DMS79 treated with DMSO at 0.1 percent for 48 hours (cell line): ENCODE measurements at places on chromosomes 11 and 22.
A peak's percentile ranks its signal among the peaks of the same experiment; 100 is the strongest.

DNA sequence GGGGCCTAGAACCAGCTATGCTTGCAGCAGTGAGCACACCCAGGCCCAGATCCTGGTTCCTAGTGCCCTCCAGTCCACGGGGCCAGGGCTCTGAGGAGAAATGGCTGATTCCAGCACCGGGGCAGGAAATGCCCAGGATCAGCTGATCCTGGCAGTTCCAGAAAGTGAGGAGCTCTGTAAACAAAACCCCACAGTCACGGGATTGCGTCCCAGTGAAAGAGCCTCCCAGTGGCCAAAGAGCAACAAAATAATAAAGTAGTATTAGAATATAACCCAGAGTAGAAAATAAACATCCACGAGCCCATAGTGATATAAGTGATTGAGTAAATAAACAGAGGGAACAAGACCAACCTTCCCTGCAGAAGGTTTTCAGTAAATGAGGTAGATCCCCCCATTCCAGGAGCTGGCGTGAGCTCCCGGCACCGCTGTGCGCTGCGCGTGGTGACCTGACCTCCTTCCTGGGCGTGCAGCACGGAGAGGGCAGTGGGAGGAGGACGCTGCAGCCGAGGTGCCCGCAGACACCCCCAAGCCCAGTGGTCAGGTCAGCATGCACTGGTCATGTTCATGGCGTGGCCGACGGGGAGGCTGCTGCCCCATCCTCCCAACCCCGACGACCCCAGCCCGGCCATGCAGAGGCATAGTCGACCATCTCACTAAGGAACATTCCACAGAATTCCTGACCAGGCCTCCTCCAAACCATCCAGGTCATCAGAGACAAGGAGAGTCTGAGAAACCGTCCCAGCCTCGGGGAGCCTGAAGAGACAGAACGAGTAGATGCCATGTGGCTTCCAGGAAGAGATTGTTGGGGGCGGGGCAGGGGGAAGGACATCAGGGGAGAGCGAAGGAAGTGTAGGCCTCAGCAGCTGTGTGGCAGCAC, 19.8 kb downstream of the PTDSS2 start:
- no peak for DNase-seq

DNA sequence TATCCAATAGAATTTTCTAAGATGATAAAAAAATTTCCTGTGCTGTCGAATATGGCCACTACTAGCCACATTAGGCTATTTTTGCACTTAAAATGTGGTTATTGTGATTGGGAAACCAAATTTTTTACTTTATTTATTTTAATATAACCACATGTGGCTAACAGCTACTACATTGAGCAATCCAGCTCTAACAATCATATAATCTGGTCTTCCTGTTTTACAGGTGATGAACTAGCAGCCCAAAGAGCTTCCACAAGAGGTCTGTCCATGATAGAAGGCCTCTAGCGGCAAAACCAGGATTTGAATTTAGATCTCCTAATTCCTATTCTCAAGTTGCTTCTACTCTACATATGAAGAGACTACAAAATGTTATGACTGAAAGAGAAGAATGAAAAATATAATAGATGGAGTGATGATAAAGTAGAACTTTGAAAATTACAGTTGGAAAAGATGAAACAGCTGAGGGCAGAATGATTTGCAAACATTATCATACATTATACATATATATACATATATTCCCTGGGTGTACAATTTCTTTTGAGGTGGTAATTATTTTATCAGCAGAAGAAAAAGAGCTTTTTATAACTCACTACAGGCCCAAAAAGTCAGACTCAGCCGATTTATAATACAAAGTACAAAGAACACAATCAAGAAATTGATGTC, 363.5 kb upstream of the PITPNB start:
- DNase-seq, result no peak

DNA sequence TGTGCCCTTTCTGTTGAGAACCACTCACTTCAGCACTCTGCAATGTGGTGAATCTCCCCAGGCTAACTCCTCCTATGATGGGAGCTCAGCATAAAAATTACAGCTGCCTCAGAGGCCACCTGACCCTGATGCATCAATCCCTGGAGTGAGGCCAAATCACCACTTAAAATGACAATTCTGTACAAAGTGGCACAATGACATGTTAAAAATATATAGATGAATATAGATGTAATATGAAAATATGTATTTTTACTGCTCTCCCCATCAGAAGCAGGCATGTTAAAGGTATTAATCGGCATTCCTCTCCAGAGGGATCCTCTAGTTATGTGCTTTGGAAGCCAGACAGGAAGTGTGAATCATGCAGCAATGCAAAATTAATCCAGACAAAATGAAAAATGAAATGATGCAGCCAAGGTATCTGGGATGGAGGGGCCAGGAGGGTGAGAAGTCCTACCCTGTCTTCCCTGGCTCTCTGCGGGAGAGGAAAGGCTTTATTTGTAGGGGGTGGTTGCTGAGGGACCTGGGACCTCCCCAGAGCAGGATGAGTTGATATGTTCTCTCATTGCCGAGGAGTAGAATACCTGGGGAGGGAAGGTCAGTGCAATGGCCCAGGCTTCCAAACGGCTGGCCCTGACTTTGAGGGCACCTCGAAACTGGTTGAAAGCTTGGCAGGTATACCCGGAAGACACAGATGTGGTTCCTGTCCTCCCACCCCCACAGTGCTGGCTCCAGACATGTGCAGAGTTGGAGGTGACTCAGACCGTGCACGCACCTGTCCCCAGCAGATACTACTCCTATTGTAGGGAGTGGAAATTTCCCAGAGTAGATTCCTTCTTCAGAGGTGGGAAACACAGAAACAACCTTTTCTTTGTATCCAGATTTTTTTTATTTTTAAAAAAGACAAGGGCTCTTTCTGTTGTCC, 347.9 kb upstream of the NCAM1 start:
- DNase-seq, result peak; percentile 63

- DNase-seq, result peak; percentile 28
These were observed 70.7 kb upstream of the E2F8 start for GRCh38 chr11:19311308-19312030.

GRCh38 chr11:89443361-89444322, 47.5 kb downstream of the NOX4 start:
- no peak for DNase-seq

DNA sequence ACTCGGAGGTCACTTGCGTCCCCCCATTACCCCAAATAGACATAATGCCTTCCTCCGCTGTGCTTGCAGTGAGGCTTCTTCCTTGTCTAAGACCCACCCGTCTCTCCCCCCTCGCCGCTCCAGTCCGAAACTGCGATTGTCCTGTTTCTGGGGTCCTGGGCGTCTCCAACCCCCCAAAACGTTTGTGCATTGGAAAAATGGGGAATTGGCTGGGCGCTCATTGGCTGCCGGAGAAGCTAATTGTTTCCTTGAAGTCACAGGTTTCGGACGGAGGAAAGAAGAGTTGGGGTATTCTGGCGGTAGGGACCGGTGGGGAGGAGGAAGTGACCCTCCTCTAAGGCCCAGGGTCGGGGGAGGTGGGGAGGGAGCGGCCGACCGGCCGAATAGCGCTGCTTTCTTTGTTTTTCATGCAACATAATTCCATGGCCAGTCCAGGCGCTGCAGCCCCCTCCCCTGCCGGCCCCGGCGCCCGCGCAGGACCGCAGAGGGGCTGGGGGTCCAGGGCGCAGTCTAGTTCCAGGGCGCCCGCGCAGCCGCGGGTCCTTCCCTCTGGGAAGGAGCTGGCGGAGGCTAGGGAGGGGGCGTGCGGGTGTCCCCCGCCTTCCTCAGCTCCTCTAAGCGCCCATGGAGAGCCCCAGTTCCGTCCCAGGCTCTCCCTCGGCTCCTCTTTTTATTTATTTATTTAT, 12.7 kb upstream of the CPT1A start:
- no peak for DNase-seq

DNA sequence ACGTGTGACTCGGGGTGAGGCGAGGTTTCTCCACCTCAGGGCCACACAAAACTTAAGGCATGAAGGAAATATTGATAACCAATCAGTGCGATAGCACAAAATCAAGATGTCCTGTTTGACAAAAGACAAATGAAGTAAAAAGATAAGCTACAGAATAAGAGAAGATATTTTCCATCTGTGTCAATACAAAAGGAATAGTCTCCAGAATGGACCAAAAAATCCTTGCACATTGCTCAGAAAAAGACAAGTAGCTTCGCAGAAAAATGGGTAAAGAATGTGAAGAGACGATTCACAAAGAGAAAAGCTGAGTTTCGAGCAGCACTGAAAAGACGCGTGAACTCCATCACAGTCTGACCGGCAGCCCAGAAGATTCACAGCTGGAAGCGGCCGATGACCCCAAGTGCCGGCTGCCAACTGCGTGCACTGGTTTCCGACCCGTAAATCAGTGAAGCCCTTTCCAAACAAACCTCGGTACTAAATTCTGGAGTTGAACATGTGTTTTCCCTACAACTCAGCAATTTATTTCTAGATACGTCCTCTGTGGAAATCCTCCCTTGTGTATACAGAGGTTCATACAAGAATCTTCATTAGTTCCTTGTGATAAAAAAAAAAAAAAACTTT, 308.4 kb downstream of the BRD1 start:
- DNase-seq, result no peak

DNA sequence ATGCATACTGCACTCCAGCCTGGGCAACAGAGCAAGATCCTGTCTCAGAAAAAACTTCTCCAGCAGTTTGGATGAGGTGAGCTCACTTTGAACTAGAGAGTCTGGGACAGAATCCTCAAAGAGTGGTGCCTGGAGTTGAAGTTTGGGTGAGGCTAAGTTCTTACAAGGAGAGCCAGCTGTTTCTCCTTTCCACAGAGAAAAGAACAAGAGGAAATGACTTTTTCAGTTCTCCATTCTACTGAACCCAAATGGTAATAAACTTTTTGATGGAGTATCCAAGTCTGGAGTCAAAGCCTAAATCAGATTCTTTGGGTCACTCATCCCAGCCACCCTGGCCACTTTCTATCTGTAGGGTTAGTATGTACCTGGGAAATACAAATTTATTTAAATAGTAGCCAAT, 102.7 kb downstream of the TRAF6 start:
- no peak for DNase-seq

DNA sequence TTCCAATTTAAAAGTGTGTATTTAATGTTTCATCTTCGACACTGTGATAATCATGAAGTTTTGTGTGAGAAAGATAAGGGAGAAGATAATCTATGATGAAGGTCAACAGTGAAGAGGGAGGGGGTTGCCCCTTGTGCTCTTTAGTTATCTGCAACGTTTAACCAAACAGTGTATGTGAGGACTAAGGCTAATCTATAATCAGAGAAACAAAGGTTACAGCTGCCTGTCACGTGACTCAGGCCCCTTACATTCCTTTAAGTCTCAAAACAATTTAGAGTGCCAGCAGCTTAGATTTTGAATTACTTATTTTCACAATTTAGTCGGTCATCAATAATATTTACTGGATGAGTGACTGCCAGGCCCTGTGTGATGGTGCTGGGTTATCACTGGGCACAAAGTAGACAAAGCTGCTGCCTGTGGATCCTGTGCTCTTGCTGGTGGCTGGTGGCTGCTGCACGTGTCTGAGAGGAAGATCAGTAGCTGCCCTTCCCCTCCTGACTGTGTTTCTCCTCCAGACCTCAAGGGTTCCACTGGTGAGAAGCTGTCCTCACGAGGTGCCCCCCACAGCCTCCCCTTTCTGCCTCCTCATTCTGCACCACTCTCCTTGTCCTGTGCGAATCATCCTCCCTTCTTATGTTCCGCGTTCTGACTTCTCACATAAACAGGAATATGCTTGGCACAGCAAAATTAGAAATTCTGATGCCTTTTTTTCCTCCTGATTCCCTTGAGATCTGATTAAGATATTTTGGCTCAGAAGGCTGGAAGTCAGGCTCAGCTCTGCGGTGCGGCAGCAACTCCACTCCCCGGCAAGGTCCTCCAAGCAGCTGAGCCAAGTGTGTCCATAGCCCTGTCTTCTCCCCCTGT, 331.1 kb upstream of the B3GAT1 start:
- no peak for DNase-seq

DNA sequence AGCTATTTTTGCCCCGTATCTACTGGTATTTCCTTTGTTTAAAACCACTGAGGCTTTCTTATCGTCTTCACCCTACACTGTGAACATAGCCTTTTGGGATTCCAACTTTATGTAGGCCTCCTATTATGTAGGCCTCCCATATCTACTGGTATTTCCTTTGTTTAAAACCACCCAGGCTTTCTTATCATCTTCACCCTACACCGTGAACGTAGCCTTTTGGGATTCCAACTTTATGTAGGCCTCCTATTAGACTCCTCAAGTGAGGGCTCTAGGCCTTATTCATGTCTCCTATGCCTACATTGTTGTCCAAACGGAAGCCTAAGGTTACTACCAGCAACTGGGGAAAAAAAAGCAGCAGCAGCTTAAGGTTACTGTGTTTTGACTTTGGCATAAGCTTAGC, 23.7 kb downstream of the CEP295 start:
- DNase-seq, result no peak

- DNase-seq, result no peak
These were observed 68.5 kb downstream of the SCUBE1 start for GRCh38 chr22:43274595-43275240.

GRCh38 chr22:36027579-36027934, 1.1 kb downstream of the RBFOX2 start:
- DNase-seq, result peak; percentile 7

- peak; percentile 89 for DNase-seq
These were observed 57.9 kb downstream of the NECTIN1 start for GRCh38 chr11:119671051-119671450.

- no peak for DNase-seq
These were observed 16.4 kb upstream of the OR5AL1 start for GRCh38 chr11:56396047-56396446.

- DNase-seq, result peak; percentile 38
These were observed 247.1 kb downstream of the C11orf87 start for GRCh38 chr11:109668973-109669634.

GRCh38 chr11:45097721-45098493, 48.5 kb upstream of the PRDM11 start:
- DNase-seq, result no peak

GRCh38 chr22:29574762-29575450, 6.0 kb downstream of the NIPSNAP1 start:
- no peak for DNase-seq

DNA sequence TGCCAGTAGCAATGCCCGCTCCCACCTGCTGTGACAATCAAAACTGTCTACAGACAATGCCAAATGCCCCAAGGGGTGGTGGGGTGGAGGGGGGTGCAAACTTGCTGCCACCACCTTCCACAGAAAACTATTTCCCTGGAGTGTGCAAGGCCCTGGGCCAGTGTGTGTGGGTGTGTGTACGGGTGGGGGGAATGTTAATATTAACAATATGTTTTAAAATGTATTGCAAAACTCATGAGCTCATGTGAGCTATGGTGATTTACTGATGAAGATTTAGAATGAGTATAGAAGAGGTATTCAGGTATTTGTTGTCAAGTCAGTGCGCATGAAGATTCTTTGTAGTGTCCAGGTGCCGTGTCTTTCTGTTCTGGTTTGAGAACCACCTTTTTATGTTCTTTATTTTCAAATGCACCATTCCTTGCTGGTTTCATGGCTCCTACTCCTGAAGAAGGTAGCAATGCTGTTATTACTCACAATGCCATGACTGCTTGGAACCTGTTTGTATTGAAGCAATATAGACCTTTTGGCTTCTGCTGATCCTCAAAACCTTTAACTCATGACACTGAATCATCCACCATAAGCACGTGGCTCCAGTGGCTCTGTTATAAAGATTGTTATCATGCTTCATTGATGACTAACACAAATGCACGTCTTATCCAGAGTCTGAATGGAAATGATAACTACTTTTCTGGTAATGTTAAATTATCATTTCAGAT, 29.9 kb upstream of the AQP11 start:
- DNase-seq, result no peak
